ENCODE measurements at places on chromosomes 16 and 17. TPM values are rescaled to one million over a fixed set of nuclear protein-coding genes. Genes with fewer than 3 reads are reported as not detected.

DNA sequence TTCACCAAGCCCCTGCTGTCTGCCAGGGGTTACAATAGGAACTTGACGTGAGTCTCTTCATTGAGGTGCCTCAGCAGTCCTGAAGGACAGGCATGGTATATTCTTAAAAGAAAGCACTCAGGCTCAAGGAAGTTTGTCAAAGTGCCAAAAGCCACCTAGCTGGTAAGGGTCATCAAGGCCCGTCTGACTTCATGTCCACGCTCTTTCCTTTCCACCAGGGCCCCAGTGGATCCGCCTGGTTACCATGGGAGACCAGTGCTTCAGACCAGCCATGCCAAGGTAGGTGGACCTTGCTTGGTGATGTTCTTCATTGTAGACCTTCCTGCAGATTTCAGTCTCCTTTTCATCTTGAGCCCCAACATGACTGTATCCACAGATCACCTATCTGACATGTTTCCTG lies 27.6 kb upstream of the CCL1 start:
- DNase-seq: no peak

The ENPP7 gene
- total RNA-seq: not detected

The ATP2C2 gene
- not detected for total RNA-seq

- no peak for DNase-seq
These were observed 262.3 kb upstream of the TNRC6C start for GRCh38 chr17:77696151-77696720.

The EPX gene
- not detected for total RNA-seq

The KRT23 gene
- total RNA-seq: under 0.01 TPM

GRCh38 chr16:22643886-22644285 lies 133.2 kb downstream of the NPIPB5 start:
- DNase-seq: no peak

The UMOD gene
- total RNA-seq: not detected

The GPRC5C gene
- 0.43 TPM for total RNA-seq

The IL32 gene
- total RNA-seq: 12.6 TPM

- no peak for DNase-seq
These were observed 807 bp upstream of the LYRM9 start for GRCh38 chr17:27893841-27894503.

DNA sequence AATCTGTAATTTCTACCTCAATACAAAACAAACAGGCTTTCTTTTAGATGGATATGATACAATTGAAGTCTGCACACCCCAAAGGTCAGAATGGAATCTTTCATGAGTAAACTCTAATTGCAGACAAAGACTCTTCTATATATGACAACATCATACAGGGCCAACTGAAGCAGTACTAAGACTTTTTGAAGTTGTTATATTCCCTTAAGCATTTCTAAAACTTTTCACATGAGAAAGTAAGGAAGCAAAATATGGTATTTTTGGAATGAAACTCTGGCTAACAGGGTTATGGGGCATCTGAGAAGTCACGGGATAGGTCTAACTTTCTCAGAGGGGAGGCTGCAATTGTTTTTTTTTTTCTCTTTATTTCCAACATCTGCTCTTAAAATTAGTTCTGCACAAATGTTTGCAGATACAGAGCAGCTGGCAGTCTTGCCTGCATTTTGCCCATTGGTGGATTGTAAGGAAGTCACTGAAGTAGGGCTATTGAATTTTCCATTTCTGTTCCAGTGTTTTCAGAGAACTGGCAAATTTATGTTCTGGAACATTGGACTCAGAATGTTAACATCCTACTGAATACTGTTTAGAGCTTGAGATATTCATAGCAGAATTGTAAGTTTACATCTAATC lies 59.1 kb downstream of the SSH2 start:
- DNase-seq: no peak

GRCh38 chr17:65797809-65798208 lies 236.4 kb upstream of the AXIN2 start:
- DNase-seq: peak; percentile 31

All from fibroblast of villous mesenchyme (primary cell).